Upper lobe of left lung (tissue), 6 donors: ENCODE measurements at places on chromosomes 1 and 21. TPM values are rescaled to one million over a fixed set of nuclear protein-coding genes. Genes with fewer than 3 reads are reported as not detected.

Gene CIART
- 2.7 TPM for total RNA-seq

DNA sequence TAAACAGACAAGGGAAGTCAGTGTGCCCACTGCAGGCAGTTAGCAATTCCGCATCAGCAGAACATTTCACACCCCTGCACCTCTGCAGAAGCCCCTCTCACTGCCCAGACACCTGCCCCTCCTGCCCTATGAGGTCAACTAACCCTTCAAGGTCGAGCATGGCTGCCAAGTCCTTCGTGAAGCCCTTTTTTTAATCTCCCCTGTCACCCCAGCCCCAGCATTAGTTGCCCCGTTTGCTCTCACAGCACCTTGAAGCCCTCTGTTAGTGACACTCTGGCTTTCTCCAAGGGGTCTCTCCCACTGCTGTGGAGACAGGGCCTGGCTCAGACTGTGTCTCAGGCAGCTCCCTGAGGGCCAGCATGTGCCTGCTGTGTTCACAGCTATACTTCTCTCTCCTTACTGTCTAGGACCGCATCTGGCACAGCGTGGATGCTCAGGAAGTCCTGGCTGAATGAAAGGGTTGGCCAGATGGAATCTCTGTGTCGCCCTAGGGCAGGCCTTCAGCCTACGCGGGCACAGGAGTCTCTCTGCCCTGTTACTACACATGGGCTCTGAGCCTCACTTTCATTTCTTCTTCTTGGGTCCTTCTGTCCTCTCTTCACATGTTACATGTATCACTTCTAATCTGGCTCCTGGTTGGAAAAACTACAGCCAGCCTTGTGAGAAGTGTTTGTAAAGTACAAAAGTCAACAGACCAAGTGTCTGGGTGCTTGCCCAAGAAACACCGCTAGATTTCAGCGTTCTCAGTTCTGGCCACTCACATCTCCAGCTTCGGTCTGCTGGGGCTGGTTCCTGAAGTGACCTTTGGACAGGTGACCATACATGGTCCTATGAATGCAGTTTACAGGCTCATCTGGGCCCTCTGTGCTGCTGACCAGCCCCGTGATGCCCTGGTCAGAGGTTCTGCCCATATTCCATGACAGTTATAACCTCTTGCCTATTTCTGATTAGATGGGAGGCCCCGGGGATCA is 19.7 kb downstream of the SLC2A1 start:
- peak; percentile 74 for DNase-seq

GRCh38 chr21:42671778-42672593 is 18.6 kb downstream of the PDE9A start:
- no peak for DNase-seq

GRCh38 chr1:15522551-15522950 is 1.5 kb downstream of the CASP9 start:
- no peak for DNase-seq

Gene NR0B2
- total RNA-seq, result not detected

Gene CCDC18
- 14.1 TPM for total RNA-seq

Gene OR10Z1
- total RNA-seq, result not detected

Gene UBASH3A
- 1.5 TPM for total RNA-seq

- no peak for DNase-seq
Observed at GRCh38 chr1:103146166-103146565, 37.8 kb upstream of the COL11A1 start.

DNA sequence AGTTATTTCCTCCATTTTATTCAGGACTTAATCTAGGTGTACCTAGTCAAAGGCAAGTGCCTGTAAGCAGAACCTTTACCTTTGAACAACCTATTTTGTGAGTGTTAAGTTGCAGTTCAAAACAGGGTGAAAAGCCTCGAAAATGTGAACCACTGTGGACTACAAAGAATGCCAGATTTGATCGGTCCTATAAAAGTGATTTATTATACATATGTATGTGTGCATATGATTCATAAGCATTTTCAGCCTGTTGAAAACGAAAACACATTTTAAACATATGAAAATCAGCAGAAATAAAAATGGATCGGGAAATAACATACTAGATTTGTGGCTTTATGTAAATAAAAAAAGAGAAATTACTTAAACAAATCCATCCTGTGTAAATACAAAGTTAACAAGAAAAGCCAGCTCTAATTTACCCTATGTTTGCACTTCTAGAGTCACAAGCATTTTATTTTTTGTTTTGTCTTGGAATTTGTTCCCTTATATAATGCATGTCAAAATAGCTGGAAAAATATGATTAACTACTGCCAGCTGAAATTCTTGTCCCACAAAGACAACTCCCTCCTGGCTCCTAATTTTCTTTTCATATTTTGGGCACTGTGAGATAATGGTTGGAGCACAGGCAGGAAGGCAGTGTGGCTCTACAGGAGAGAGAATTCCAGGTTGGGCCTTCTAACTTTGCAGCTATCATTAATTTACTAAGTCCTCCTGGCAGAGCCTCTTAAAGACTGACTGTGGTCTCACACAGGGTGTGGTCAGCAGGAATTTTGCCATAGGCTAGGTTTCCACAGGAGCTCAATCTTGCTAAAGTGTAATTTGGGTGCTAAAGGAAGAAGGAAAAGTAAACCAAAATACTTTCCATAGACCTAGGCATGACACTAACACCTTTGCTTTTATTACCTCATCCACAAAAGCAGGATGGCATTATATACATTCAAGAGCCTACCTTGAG is 70.2 kb upstream of the CDC42BPA start:
- no peak for DNase-seq

Gene SELENON
- 22.0 TPM for total RNA-seq

GRCh38 chr1:60277269-60277668 is 203.7 kb upstream of the C1orf87 start:
- DNase-seq, result no peak

Gene MYOM3
- total RNA-seq, result 0.15 TPM

DNA sequence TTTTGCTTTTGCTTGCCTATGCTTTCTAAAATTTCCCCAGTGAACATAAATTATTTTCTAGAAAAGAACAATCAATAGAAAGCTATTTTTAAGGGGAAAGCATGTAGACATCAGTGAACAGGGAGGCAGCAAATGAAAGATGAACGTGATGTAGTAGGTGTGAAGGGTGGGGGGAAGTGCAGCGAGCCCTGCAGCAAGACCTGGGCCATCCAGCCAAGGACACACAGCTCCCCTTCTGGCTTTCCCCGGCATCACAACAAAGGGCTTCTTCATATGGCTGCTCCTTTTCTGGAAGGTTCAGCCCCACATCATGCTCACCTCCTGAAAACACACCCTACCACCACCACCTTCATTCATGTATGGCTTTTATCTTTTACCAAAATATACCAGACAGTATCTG is 109.2 kb upstream of the ETS2 start:
- DNase-seq, result no peak
